ENCODE measurements at places on chromosomes 1 and 21. TPM values are rescaled to one million over a fixed set of nuclear protein-coding genes. Genes with fewer than 3 reads are reported as not detected.

Gene CHML
- 3.2 TPM for polyA plus RNA-seq

Gene SLAMF9
- not detected for polyA plus RNA-seq

GRCh38 chr1:57058652-57059501, 93.1 kb upstream of the C8B start:
- H3K4me3 ChIP-seq = no peak overlapping the region
- H3K36me3 ChIP-seq = no peaks in the 10 kb centered on the region

- H3K4me1 ChIP-seq = no peaks in the 10 kb centered on the region
- H3K27ac ChIP-seq = no peak overlapping the region
- no peaks in the 10 kb centered on the region for H3K27me3 ChIP-seq
- no peak overlapping the region for H3K4me3 ChIP-seq
These were observed 196.4 kb downstream of the MIS18A start for GRCh38 chr21:32082466-32082865.

DNA sequence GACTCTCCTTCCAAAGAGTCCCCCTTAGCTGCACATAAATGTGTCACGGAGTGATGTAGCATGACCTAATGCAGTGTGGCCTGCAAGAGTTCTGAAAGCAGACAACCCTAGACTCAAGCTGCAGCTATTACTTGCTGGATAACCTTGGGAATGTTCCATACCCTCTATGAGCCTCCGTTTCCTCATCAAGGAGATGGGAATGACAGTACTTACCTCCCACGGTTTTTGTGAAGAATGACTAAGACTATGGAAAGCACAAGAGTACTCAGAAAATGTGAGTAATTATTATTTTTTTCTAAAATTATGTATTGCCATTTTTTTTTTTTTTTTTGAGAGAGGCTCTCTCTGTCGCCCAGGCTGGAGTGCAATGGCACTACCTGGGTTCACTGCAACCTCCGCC, 3.0 kb downstream of the TTC39A start:
- no peak for DNase-seq
- H3K27ac ChIP-seq = no peak overlapping the region
- H3K4me3 ChIP-seq = no peak overlapping the region
- H3K36me3 ChIP-seq = no peaks in the 10 kb centered on the region

Measured in CD4-positive, CD25-positive, alpha-beta regulatory T cell (primary cell).